Activated CD4-positive, alpha-beta T cell treated with anti-CD3 and anti-CD28 coated beads, Interleukin-2, amount 50 U/mL, for 4 hours (primary cell): ENCODE measurements at places on chromosomes 4 and X.

DNA sequence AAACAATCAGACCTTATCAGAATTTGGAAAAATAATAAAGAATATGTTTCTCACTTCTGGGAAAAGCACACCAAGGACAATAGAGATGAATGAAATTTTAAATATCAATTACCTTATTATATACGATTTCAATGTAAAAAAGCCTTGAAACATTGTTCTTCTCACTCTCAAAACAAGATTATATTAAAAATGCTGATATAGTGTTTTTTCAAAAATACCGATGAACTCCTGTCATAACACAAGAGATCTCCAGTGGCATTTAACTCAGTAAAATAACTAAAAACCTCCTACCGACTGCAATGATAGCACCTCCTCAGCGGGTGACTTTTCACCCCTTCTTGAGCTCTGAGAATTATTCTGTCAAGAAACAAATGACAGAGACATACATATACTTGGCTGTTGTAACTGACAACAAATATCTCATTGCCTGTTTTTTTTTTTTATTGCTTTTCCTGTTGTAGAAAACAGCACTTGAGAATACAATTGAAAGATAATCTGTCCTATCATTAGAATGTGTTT is 1237.3 kb downstream of the C4orf33 start:
- no peak for DNase-seq

DNA sequence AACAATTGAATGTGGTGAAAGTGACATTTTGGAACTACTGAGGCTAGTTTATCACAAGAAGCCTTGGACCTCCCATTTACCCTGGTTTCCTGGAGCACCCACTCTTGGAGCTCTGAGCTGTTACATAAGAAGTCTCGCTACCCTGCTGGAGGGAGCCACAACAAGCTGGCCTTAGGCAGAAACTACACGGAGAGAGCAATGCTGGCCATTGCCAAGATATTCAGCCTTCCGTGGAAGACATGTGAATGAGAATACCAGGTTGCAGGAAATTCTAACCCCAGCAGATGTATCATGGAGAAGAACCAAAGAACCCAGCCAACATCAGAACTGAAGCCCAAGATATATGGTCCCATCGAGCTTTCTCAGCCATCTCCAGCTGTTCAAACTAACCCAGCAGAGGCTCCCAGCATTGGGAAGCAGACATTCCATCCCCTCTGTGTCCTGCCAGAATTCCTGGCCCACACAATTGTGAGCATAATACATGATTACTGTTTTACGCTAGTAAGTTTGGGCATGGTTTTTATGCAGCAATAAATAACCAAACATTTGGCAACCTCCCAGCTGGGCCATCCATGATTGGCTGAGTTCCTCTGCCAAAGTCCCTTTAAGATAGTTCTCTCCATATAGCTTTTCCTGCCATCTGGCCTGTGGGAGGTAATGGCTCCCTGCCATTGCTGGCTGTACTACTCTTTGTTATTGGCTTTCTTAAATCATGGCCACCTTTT is 17.9 kb upstream of the PDE5A start:
- no peak for DNase-seq

- DNase-seq: no peak
Measured at GRCh38 chr4:140851032-140851636, 94.9 kb upstream of the TBC1D9 start.

DNA sequence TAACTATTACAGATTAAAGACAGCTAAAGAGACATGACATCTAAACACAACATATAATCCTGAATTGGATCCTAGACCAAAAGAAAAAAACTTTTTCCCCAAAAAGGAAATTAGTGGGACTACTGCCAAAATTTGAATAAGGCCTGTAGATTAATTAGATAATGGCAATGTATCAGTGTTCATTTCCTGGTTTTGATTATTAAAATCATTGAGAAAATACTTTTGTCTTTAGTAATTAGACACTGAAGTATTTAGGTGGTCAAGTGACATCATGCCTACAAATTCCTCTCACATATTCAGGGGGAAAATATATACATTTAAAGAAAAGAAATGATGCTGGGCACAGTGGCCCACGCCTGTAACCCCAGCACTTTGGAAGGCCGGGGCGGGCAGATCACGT is 10.4 kb upstream of the USO1 start:
- no peak for DNase-seq

DNA sequence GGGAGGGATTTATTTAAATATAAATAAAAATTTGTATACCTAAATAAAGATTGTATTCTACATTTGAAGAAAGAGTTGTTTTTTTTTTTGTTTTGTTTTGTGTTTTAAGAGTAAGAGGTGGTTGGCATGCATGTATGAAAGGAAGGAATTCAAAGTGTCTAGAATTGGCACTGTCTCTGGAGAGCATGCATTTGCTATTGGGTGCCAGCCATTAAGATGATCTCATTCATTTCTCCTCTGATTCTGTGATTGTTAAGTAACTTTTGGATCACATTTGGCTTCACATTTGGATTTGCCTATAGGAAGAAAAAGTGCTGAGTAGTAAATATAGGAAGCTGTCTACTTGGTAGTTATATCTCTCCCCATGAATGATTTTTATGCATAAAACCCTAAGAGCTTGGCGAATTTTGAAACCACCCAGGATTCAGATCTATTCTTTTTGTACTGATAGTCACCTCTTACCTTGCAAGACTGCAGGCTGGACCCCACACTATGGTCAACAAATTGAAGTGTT is 7.8 kb upstream of the BOD1L1 start:
- DNase-seq: no peak

DNA sequence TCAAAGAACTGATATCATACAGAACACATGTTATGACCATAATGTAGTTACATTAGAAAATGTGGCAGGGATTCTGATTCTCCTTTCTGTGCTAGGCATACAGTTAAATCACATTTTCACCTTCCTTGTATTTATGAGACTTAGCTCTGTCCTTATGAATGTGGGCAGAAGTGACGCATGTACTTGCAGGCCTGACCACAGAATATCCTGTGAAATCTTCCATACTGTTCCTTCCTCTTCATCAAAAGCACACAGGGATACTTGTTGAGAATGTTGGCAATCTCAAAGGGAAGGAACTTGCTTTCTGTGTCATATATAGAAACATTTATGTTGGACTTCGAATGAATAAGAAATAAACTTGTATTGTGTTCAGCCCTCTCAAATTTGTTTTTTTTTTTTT is 17.2 kb upstream of the MYOZ2 start:
- no peak for DNase-seq

DNA sequence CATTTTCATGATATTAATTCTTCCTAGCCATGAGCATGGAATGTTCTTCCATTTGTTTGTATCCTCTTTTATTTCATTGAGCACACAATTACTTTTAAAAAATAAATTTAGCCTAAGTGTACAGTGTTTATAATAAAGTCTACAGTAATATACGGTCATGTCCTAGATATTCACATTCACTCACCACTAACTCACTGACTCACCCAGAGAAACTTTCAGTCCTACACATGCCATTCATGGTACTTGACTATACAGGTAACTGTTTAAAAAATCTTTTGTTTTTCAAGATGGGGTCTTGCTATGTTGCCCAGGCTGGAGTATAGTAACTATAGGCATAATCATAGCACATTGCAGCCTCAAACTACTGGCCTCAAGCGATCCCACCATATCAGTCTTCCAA is 348.1 kb downstream of the RAPGEF2 start:
- DNase-seq: no peak

DNA sequence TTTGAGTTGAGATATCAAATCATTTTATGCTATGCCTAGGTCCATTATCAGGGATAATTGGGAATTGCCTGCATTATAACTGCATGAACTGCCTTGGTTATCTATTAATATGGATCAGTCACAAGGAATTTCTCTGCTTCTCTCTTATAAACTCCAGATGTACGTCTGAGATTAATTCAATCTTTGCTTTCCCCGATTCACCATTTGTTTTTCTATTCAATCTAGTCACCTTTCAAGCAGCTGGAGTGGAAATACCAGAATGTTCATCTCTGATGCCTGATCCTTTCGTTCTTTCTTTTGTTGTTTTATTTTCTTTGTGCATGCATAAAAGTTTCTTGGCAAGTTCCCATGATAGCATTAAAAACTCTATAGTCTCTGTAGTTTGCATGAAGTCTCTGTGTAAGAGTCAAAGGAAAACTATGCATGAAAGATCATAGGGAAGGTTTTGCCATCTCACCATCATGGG is 22.6 kb downstream of the SYNPO2 start:
- no peak for DNase-seq

GRCh38 chrX:18616688-18617406 is 55.1 kb downstream of the RS1 start:
- DNase-seq: no peak

DNA sequence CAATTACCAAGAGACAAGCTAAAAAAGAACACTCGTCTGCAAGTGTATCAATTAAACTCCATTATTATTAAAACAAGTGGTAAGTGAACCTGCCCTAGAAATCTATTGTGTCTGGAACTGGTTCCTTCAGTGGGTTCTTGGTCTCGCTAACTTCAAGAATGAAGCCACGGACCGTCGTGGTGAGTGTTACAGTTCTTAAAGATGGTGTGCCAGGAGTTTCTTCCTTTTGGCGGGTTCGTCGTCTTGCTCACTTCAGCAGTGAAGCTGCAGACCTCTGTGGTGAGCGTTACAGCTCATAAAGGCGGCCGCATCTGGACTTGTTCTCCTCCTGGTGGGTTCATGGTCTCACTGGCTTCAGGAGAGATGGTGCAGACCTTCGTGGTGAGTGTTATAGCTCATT is 231.8 kb downstream of the GRID2 start:
- DNase-seq: no peak

DNA sequence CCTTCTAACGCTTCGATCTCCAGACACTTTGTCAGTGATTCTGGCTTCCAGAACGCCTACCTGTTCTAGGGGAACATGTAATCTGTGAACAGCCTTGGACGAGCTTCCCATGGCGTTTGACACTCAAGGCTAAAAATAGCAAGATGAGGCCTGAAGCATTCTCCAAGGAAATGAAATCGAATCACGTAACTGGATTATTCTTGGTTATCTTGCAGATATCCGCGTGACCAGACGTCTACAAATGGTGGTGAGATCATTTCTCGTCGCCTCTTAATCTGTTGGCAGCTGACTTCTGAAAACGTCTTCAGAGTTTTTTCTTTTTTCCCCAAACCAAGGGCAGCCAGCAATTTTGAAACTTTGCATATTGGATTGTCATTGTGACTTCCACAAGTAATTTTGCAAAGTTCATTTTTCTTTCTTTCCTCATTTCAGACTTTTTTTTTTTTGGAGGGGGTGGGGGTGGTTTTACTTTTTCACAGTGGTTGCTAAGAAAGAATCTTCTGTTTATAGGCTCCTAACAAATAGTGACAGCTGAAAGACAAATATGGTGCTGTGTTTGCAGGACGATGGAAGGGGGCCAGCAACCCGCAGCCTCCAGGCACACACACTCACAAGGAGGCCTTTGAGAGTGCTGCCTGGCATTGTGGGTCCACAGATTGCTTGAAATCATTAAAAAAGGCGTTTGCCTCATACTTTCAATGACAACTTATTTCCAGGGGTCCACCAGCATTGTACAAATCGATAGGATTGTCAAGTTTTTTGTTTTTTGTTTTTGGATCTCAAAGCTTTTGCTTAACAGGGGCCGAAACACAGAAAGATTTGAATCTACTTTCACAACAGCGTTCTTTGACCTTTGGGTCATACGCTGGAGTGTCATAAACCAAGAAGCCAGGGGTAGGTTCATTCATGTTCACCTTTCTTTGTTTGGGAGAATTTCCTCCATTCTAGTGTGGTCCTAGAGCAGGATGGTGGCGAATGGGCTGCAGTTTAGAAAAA is 32.4 kb upstream of the PDLIM3 start:
- DNase-seq: no peak

DNA sequence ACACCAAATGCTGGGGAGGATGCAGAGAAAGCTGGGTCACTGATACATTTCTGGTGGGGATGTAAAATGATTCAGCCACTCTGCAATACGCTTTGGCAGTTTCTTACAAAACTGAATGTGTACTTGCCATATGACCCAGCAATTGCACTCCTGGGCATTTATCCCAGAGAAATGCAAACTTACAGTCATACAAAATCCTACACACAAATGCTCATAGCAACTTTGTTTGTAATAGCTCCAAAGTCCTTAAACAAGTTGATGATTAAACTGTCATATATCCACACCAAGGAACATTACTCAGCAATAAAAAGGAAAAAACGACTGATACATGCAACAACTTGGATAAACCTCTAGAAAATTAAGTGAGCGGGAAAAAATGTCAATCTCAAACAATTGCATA is 12.3 kb downstream of the MID1 start:
- DNase-seq: no peak

DNA sequence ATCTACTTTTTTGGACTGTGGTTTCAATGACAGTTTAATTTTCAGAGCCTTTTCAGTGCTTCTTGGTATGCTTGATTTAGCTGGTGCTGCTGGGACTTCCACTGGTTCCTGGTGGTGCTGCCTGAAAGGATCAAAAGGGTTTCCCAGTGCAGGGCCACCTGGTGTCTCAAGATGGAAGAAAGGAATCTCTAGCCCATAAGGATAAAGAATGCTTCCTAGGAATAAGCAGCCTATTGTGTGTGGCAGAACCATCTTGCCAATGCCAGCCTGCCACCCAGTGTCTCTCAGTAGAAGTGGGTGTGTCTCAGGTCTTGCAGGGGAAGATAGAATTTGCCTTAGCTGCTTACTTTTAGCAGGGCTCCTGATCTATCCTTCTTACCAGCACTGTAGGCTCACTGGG is 15.0 kb upstream of the RAI2 start:
- no peak for DNase-seq

- DNase-seq: no peak
Measured at GRCh38 chrX:132031867-132032266, 8.8 kb downstream of the STK26 start.

DNA sequence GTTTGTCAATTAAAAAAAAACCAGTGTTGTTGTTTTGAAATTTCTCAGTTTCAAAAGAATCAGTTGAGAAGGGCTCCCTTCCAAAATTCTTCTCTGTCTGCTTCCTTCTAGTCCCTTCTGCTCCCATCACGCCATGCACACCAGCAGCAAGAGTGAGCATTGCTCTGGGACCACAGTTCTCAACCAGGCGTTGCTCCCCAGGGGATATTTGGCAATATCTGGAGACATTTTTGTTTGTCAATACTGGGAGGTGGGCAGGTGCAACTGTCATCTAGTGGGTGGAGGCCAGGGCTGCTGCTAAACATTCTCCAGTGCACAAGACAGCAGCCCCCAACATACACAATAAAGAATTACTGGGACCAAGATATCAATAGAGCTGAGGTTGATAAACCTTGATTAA is 74.8 kb upstream of the EGFL6 start:
- no peak for DNase-seq

DNA sequence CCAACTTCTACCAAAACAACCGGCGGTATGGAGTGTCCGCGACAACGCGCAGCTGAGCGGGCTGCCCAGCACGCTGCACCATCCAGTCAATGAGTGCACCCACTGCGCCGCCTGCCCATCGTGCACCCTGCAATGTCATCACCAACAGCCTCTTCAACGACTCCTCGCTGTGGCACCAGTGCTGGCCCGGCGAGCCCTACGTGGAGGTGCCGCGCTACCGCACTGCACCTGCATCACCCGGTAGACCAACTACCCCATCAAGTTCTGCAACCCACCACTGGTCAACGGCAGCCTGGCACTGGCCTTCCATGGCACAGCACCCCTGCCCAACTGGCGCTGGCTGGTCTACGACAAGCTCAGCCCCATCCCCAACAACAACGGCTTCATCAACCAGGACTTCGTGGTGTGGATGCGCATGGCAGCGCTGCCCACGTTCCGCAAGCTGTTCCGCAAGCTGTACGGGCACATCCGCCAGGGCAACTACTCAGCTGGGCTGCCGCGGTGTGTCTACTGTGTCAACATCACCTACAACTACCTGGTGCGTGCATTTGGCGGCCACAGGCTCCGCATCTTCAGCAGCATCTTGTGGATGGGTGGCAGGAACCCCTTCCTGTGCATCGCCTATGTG is 42.8 kb downstream of the IL13RA1 start:
- DNase-seq: no peak

- DNase-seq: no peak
Measured at GRCh38 chr4:16225167-16225862, 956 bp downstream of the TAPT1 start.
